ENCODE measurements at places on chromosomes 3 and 15.

GRCh38 chr15:74957476-74958035, 984 bp upstream of the RPP25 start:
- DNase-seq = peak; percentile 35

DNA sequence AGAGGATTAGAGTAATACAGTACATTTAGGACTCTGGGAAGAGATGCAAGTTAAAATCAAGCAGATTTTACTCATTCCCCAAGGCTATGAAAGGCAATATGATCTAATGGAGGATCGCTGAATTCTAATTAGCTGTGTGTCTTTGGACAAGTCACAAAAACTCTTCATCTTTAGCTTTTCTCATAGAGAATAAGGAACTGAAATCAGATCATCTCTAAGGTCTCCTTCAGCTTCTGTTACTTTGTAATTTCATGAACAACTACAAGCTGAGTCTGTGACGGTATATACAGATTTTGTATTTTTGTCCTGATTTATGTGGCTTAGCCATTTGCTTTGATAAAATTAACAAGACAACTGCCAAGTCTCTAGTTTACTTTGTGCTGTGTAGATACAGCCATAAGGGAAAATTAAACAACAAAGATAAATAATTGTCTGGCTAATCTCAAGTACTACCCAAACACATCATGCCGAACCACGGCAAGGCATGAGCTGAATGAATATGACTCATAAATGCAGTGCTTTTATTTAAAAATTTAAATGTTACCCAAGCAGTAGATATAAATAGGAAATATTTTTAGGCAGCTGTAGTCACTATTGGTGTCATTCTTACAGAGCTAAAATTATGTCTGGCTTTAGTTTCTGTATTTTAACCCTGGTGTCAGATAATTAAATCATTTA, 81.5 kb downstream of the GAP43 start:
- DNase-seq = no peak

DNA sequence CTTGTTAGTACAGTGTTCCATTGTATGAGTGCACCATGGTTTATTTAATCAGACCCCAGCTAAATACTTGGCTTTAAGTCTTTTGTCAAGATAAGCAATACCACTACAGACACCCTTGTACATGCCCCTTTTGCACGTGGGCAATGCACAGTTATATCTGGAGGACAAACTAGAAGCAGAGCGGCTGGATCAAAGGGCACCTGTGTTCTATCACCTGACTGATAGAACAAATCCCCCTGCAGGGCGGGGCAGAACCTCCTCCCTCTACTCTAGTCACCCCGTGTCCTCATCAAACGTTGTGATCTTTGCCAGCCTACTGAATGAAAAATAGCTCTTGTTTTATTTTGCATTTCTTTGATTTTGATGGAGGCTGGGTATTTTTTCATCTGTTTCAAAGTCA, 314.9 kb downstream of the TLE3 start:
- no peak for DNase-seq

GRCh38 chr3:46884929-46885328, 7.4 kb downstream of the PTH1R start:
- DNase-seq = no peak

- DNase-seq = no peak
Observed at GRCh38 chr3:181431748-181432147, 280.0 kb upstream of the SOX2 start.

DNA sequence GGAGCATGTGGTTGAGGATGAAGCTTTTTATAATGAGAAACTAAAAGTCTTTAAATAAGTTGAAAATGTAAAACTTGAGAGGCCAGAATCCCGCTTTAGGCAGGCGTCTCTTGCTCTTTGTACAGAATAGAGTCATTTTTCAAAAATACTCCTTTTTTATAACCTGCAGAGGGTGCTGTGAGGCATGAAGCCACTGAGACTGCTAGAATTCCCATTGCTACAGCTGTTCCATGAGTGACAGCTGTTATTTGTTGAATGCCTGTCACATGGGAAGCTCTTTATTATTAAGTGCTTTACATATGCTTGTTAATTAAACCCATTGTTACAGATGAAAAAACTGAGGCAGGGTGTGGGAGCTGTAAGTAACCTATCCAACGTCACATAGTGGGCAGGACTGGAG, 18.5 kb downstream of the MINAR1 start:
- DNase-seq = no peak

GRCh38 chr3:157460253-157460652, 23.6 kb downstream of the PTX3 start:
- no peak for DNase-seq

DNA sequence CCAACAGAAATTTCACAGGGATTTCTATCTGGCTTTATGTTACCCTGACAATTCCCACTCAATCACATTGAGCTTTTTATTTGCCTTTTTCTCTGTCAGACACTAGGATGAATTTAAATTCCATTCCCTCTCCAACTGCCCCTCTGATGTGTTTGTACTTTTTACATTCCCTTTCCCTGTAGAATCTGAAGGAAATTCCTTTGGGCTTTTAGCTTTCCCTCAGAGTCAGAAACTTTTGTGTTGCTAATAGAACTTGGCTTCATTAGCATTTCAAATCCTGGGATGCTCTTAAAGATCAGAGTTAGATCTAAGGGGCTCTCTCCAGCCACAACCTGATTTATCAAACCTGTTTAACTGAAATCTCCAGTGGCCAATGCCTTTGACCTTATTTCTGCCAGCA, 7.9 kb upstream of the RARB start:
- no peak for DNase-seq

DNA sequence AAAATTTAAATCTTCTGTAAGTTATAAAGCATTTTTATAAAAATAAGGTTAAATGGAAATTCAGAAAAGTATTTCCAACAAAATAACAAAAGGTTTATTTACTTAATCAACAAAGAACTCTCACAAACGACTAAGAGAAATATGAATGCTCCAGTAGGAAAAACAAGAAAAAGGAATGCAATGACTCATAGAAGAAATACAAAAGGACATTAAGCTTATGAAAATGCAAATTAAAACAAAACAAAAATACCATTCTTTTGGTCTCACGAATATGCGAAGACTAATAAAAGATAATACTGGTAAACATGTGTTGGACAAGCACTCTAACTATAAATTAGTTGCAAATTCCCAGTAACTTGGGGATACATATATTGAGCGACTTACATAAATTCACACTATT, 17.5 kb upstream of the TBC1D5 start:
- no peak for DNase-seq

DNA sequence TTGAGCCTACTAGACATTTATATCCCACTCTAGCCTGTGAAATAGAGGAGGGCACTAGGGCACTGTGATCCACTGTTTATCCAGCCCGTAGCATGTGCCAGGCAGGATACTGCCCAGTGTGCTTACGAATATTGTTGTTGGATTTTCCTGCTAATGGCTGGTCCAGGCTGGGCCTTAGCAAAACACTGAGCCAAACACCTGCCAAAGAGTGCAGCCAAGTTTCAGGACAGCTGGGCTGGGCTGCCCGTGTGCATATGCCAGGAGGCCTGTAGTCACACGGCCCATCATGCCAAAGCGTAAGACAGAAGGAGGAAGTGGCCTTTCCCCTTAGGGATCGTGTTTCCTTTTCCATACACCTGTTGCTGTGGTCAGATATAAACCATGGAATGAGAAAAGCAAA, 54.5 kb upstream of the ABHD10 start:
- peak; percentile 23 for DNase-seq

GRCh38 chr3:79215286-79215685, 552.5 kb downstream of the ROBO1 start:
- DNase-seq = no peak

- peak; percentile 24 for DNase-seq
Observed at GRCh38 chr3:39260957-39261356, 18.9 kb downstream of the CX3CR1 start.

DNA sequence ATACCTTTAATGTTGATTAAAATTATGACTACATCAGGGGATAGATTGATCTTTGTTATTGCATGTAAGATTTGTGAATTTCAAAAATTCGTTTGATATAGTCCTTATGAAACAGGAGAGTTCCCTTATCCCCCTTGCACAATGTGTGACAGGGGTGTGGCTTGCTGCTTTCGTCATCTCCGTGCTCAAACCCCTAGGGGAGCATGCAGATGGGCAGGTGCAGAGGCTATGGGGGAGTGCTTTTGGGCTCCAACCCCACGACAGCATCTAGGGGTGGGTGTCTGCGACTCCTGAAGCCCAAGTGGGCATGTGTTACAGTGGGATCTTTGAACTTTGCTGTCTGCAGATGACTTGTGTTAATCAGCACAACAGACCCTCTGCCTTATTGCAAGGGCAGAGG, 360.1 kb upstream of the GOLIM4 start:
- DNase-seq = no peak

DNA sequence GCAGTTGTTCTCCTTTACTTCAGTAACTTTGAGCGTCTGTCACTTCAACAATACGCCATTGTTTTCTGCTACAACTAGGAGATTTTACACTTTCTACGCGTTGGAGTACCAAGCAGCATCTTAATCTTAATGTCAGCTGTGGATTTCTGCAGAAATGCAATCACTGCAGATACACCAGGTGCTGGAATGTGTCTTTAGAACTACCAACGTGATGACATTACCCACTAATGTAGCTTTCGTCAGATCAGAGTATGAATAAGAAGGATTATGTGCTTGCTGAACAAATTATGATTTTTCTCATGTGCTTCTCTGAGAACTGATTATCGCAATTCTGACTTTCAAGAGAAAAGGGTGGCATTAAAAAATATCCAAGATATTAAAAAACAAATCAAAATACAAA, 77.5 kb upstream of the CNTN3 start:
- no peak for DNase-seq

DNA sequence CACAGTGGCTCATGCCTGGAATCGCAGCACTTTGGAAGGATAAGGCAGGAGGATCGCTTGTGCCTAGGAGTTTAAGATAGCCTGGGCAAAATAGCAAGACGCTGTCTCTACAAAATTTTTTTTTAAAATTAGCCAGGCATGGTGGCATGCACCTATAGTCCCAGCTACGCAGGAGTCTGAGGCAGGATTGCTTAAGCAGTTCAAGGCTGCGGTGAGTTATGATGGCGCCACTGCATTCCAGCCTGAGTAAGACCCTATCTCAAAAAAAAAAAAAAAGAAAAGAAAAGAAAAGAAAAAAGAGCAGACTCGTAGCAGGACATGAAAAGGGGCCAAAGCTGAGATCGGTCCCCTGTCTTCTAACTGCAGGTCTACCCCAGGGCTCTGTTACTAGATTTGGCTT, 18.9 kb downstream of the SRGAP3 start:
- no peak for DNase-seq

GRCh38 chr15:101604124-101604874, 47.9 kb downstream of the TM2D3 start:
- no peak for DNase-seq

DNA sequence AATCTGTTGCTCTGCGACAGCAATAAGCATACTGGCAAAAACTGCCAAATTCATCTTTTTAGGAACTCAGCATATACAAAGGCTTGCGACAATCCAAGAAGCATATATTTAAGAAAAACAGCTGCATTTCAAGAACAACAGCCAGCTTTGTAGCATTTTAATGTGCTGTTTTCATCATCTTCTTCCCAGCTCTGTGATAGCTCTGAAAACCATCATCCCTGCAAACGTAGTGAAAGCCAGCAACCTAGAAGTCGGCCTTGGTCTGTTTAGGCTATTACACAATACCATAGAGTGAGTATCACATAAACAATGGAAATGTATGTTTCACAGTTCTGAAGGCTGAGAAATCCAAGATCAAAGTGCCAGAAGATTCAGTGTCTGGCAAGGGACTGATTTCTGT, 187.5 kb downstream of the NAALADL2 start:
- no peak for DNase-seq

- DNase-seq = no peak
Observed at GRCh38 chr15:89822951-89823711, 8.5 kb upstream of the ANPEP start.

DNA sequence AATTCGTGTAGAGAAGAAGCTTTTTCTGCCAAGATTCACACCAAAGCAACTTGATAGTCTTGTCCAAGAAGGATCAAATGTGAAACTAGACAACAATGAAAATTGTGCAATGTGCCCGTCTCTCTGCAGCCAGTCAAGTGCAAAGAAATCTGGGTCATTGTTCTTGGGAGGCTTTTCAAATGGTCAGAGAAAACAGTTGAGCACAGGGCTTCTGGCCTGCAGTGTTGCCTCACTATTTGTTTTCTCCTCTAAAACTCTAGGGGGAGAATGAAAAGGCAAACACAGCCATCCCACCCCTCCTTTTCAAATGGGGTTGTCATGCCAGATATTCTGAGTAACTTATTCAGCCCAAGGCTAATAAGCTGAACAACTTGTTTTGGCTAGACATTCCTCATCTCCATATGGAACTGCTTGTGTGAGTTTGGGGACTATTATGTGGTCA, 417.6 kb upstream of the CDIN1 start:
- DNase-seq = no peak

DNA sequence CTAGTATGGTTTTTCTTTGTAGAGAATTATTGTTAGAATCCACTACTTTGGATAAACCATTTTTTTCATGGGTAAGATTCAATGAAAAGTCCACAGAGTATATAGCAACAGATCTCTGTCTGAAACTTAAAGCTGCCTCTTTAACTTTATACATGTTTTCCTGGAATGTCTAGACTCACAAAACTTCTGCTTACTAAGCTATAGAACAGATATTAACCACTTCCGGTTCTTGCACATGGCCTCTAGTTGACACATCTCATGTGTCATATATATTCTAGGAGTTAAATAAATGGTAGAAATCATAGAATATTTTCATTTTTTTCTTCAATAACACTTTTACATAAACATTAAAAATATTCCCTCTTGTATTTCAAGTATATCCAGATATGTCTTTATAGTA, 1693.9 kb downstream of the SI start:
- DNase-seq = no peak

GRCh38 chr15:70039917-70040316, 57.8 kb downstream of the TLE3 start:
- DNase-seq = no peak

DNA sequence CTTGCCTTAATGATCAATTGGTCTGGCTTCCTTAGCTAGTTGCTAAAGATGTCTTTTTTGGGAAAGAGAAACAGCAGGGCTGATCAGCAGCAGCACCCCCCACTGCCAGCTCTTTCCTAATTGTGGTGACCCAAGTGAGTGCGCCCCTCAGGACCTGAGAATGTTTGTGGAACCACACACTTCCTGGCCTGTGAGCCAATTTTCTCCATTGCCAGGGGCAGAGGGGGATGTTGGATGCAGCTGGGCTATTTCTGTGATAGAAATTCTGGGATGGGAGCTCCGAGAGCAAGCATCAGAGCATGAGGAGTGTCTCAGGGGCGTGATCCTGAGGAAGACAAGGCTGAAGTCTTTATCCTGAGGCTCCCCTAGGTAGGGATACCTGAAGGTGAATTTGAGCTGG, 66.6 kb downstream of the CLDN11 start:
- no peak for DNase-seq

- no peak for DNase-seq
Observed at GRCh38 chr15:77035999-77036471, 34.9 kb downstream of the TSPAN3 start.

- DNase-seq = no peak
Observed at GRCh38 chr15:70311821-70312220, 214.1 kb upstream of the TLE3 start.
